Stimulated activated CD8-positive, alpha-beta memory T cell treated with anti-CD3 and anti-CD28 coated beads, Interleukin-15, amount 100 ng/mL, for 4 hours (primary cell): ENCODE measurements at places on chromosomes 4 and X.

- no peak for DNase-seq
Measured at GRCh38 chr4:172751550-172751949, 417.1 kb upstream of the GALNT7 start.

- no peak for DNase-seq
Measured at GRCh38 chr4:34851411-34851810, 1392.9 kb downstream of the ARAP2 start.

DNA sequence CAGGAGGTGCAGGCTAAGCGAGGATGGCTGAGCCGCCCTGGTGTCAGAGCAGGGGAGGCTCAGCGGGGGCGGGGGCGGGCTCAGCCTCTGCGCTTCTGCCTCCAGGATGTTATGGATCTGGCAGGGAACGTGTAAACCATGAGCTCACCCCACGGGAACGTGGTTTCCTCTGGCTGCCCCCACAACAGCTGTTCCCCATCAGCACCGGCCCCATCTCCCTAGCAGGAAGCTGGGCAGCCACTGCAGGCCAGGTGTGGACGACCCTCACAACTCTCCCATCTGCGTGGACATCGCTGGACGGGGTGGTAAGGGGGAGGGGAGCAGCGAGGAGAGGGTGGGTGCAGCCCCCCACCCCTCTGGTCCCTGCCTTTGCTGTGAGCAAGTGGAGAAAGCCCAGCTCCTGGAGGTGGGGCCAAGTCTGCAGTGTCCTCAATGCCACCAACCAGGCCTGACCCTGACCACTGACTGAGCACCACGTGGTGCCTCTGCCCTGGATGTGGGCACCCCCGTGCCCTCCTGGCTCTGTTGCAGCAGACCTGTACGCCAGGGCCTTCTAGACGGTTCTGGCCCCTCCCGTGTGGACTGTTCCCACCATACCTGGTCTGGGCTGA is 28.1 kb upstream of the SPON2 start:
- DNase-seq: no peak

- DNase-seq: no peak
Measured at GRCh38 chr4:74772106-74772505, 22.2 kb downstream of the BTC start.

DNA sequence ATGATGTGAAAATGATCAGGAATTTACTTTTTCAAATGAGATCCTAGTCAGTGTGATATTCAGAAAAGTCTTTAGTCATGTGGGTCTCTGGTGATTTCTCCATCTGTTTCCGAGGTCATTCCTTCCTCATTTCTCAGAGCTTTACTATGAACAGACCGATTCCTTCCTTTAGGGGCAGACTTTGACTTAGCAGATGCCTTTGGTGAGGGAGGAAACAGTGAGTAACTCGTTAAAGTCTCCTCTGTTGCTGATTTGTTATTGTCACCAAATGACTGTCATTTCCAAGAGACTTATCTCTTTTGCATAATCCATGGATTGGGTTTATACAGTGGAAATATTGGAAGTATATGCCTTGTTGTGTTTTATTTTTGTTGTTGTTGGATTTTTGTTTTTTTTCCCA is 76.2 kb upstream of the CD99 start:
- no peak for DNase-seq

- no peak for DNase-seq
Measured at GRCh38 chr4:141540643-141541042, 95.7 kb upstream of the IL15 start.

DNA sequence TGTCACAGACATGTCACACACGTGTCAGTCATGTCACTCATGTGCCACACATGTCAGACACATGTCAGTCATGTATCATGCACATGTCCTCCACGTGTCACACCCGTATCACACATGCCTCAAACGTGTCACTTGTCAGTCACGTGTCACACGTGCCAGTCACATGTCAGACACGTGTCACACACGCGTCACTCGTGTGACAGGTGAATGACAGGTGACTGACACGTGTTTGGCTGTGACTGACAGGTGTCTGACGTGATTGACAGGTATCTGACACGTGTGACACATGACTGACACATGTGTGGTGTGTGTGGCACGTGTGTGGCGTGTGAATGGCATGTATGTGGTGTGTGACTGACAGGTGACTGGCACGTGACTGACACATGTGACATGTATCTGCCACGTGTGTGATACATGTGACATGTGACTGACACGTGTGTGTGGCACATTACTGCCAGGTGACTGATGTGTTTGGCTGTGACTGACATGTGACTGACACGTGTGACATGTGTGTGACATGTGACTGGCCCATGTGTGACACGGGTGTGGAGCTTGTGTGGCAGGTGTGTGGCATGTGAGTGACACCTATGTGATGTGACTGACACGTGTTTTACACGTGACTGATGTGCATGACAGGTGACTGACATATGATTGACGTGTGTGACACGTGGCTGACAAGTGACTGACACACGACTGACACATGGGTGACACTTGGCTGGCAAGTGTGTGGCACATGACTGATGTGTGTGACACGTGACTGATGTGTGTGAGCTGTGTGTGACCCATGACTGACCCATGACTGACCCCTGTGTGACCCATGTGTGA is 90.7 kb upstream of the GPC3 start:
- DNase-seq: no peak

GRCh38 chr4:27009539-27009938 is 148.9 kb downstream of the STIM2 start:
- no peak for DNase-seq

GRCh38 chr4:151798678-151799416 is 38.0 kb upstream of the GATB start:
- no peak for DNase-seq
